Forelimb muscle (tissue), 1 donor: ENCODE measurements at places on chromosomes 3 and 15.
A peak's percentile ranks its signal among the peaks of the same experiment; 100 is the strongest.

- no peak for DNase-seq
These were observed 120.8 kb downstream of the RFTN1 start for GRCh38 chr3:16392717-16393116.

GRCh38 chr15:45847645-45848044 lies 212.8 kb downstream of the SQOR start:
- no peak for DNase-seq

DNA sequence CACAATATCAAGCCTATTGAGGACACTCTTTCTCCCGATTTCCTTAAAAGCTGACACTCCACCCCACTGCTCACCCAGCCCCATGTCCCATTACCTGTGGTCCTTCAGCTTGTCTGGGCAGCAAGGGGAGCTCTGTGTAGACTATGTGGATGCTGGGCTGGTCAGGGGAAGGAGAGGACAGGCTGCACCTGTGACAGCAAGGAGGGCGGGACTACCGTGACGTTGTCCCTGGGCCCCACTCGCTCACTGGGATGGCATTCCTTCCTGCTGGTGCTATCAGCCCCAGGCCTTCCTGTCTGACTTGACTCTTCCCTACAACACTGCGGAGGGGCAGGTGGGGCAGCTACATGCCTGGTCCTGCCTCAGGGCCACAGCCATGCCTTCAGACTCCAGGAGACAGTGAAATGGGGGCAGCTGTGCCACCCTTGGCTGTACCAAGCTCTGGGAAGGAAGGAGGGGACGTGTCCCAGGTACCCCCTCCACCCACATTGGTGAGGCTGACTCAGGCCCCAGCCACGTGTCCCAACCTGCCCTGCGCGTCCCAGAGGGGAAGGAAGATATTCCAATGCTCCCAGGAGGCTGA lies at the start of gene TMEM40:
TSS of gene TMEM40 (minus strand) at position 163 of the 583 bp plus-strand sequence. CDS start 9,427 bp downstream, outside the sequence.
- no peak for DNase-seq

DNA sequence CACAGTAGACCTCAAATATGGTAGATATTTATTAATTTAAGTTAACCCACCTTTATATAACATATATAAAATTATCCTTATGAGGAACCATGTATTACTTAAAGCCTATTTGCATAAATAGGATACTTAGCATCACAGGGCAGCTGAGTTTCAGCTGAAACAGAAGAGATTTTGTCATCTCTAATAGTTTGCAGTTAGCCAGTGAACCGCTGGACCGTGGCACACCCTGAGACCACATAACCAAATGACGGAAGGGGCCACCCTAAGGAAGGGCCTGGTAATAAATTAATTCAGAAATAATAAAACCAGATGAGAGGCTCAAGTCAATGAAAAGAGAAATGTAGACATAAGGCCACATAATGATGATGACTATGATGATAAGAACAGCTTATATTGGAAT lies 107.7 kb downstream of the MYO5A start:
- DNase-seq, result no peak

- no peak for DNase-seq
These were observed 257.2 kb upstream of the NECTIN3 start for GRCh38 chr3:110814170-110815007.

- no peak for DNase-seq
These were observed 78.8 kb upstream of the BOC start for GRCh38 chr3:113132571-113132996.

DNA sequence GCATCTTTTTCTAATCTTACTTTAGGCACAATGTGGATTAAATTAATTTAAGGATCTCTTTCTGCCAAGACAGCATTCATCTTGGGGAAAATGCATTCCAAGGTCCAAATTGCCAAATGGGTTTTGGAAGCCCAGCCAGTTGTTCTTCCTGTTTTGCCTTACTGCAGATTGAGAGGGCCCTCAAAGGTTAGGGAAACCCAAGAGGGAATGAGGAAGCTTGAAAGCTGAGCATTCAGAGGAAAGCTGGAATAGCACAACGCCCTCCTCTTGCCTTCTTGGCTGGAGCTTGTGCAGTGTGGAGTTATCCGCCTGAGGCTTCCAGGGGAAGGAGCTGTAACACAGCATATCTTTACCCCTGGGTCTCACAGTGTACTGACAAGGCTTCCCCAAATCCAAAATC lies 18.2 kb upstream of the SACM1L start:
- peak; percentile 60 for DNase-seq

- DNase-seq, result no peak
These were observed 2.2 kb upstream of the MLF1 start for GRCh38 chr3:158568784-158569183.

GRCh38 chr15:76776480-76776879 lies 128.7 kb downstream of the SCAPER start:
- no peak for DNase-seq

GRCh38 chr15:39326306-39326975 lies 254.4 kb upstream of the THBS1 start:
- no peak for DNase-seq

GRCh38 chr15:54307252-54307902 lies 329.1 kb downstream of the UNC13C start:
- no peak for DNase-seq

DNA sequence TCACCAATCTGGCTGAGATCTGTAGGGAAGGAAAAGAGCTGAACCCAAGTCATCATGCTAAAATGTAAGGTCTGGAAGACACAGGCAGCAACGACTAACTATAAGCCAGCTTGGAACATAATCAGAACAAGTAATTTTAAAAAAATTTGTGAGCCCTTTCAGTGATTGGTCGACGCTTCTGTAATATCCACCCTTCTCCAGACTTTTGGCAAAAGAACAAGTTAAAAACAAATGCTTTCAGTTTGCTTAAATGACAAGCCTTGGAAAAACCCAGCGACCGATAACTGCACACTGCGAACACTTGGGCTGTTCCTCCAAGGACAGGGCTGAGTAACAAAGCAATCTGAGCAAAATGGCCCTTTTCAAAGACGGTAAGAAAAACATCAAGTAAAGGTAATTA lies 49.6 kb downstream of the PCSK6 start:
- DNase-seq, result peak; percentile 77

- DNase-seq, result no peak
These were observed 19.3 kb upstream of the PRR23E start for GRCh38 chr3:127173516-127174166.

GRCh38 chr15:43214169-43214568 lies 6.6 kb downstream of the EPB42 start:
- DNase-seq, result no peak

- peak; percentile 89 for DNase-seq
These were observed 29.0 kb upstream of the EHHADH start for GRCh38 chr3:185282696-185283373.

GRCh38 chr15:67386947-67387346 lies 132.4 kb downstream of the IQCH start:
- no peak for DNase-seq

DNA sequence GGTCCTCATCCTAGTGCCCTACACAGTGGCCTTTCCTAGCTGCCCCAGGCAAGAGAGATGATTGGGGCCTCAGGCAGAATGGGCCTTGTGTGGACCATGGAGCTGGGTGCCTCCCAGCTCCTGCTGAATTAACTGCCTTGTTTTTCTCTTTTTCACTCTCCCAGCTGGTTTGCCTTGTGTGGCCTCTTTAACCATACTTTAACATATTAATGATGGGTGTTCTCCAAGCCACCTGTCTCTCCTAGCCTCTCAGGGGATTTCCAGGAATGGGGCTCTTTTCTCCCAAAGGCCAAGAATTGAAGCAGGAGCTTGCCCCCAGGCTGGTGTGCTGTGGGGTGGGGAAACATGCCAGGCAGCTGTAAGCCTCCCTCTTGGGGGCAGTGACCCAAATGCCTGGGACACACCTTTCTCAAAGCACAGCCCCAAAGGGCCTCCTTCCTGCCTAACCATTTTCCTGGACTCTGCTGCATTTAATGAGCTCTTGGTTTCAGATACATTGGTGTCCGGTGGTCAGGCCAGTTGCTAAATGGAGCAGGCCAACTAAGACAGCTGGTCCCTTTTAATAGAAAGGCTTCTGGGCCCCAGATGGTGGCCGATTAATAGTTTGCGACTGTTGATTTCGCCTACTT lies 5.6 kb downstream of the ALPK3 start:
- DNase-seq, result no peak

GRCh38 chr3:16024548-16024947 lies 149.9 kb upstream of the GALNT15 start:
- DNase-seq, result no peak

DNA sequence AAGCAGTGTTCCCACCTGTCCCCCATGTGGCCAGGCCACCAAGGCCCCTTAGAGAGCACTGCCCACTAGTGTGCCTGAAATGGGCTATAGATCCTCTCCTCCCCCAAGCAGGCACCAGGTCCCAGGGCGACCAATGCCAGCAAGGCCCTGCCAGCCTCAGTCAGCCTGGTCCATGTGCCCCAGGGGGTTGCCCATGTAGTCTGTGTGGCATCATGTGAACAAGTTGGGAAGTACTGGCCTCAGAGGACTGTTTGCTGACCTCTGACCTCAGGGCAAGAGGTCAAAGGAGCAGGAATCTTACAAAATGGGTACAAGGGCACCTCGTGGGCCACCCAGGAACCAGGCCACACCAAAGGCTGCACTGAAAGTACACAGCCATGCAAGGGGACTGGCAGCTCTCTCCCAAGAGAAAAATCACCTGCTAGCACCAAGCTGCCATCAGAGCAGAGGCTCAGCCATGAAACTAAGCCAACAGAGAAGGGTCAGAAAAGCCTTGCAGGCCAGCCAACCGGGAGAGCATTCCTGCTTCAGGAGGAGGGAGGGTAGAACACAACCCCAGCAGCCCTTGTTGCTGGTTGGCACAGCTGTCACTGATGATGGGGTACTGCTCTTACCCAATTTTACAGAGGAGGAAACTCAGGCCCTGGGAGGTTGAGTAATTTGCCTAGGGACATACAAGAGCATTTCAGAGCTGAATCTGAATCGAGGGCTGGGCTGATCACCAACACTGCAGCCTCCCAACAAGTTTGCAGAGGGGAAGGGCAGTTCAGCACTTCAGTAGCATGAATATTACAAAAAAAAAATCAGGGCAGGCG lies 5.2 kb upstream of the FURIN start:
- DNase-seq, result no peak

- no peak for DNase-seq
These were observed 105.7 kb downstream of the TPRA1 start for GRCh38 chr3:127484601-127485388.

- no peak for DNase-seq
These were observed 195.6 kb downstream of the ZNF621 start for GRCh38 chr3:40720341-40720740.

- DNase-seq, result no peak
These were observed 88.4 kb downstream of the FRMD4B start for GRCh38 chr3:69297501-69297900.

- DNase-seq, result no peak
These were observed 38.4 kb upstream of the TRAK1 start for GRCh38 chr3:42052484-42053351.

- no peak for DNase-seq
These were observed 521.2 kb downstream of the FOXP1 start for GRCh38 chr3:71062037-71062932.

- DNase-seq, result no peak
These were observed 38.6 kb downstream of the CCDC80 start for GRCh38 chr3:112602217-112602838.

GRCh38 chr3:132464066-132464465 lies 46.8 kb downstream of the DNAJC13 start:
- DNase-seq, result no peak
